Skeletal muscle tissue (tissue), 5 donors: ENCODE measurements at places on chromosomes 7 and 10. TPM values are rescaled to one million over a fixed set of nuclear protein-coding genes. Genes with fewer than 3 reads are reported as not detected.

Gene FAM131B
- 1.0 TPM for total RNA-seq

Gene STN1
- total RNA-seq = 20.9 TPM

Gene SEMA4G
- total RNA-seq = 0.52 TPM

Gene PRLHR
- not detected for total RNA-seq

Gene EFCAB10
- total RNA-seq = not detected

Gene EXOC4
- total RNA-seq = 129 TPM

Gene TMEM184A
- total RNA-seq = not detected

Gene MLXIPL
- 1.6 TPM for total RNA-seq

Gene PTPRE
- 7.8 TPM for total RNA-seq

Gene GGCT
- 12.5 TPM for total RNA-seq

Gene WDFY4
- 2.6 TPM for total RNA-seq
